Spleen (tissue), 13 donors: ENCODE measurements at places on chromosomes 12 and 14.

GRCh38 chr14:94722397-94722796, 47.5 kb downstream of the GSC start:
- DNase-seq: peak; percentile 11

GRCh38 chr12:54689984-54690383, 41.8 kb upstream of the DCD start:
- no peak for DNase-seq

- peak; percentile 63 for DNase-seq
These were observed 322.9 kb downstream of the ADGRD1 start for GRCh38 chr12:131276501-131277185.

DNA sequence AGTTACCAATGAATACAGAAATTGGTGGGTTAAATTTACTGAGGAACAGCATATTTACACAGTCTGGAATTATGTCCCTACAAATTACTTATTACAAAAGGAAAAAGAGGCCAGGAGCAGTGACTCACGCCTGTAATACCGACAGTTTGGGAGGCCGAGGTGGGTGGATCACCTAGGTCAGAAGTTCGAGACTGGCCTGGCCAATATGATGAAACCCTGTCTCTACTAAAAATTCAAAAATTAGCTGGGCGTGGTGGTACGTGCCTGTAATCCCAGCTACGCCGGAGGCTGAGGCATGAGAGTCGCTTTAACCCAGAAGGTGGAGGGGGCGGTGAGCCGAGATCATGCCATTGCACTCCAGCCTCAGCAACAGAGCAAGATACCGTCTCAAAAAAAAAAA, 52.6 kb downstream of the HECTD1 start:
- no peak for DNase-seq

- no peak for DNase-seq
These were observed 3.1 kb upstream of the ATXN3 start for GRCh38 chr14:92109490-92109889.

GRCh38 chr12:114030451-114030850, 64.3 kb upstream of the RBM19 start:
- DNase-seq: no peak

DNA sequence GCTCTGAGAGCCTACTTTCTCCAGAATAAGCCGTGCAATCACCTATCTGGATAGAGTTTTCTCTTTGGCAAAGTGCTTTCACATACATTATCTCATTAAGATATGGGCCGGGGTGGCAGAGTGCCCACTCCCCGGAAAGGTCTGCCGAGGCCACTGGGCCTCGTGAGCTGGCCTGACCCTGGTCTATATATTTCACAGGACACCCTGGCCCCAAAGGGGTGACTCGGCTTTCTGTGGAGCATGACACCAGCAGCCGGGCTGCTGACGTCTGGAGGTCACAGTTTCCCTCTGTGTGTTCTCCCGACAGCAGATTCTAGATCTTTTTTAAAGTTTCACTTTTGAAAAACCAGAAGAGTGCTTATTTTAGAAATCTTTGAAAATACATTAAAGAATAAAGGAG, 27.9 kb upstream of the ATP2A2 start:
- no peak for DNase-seq

DNA sequence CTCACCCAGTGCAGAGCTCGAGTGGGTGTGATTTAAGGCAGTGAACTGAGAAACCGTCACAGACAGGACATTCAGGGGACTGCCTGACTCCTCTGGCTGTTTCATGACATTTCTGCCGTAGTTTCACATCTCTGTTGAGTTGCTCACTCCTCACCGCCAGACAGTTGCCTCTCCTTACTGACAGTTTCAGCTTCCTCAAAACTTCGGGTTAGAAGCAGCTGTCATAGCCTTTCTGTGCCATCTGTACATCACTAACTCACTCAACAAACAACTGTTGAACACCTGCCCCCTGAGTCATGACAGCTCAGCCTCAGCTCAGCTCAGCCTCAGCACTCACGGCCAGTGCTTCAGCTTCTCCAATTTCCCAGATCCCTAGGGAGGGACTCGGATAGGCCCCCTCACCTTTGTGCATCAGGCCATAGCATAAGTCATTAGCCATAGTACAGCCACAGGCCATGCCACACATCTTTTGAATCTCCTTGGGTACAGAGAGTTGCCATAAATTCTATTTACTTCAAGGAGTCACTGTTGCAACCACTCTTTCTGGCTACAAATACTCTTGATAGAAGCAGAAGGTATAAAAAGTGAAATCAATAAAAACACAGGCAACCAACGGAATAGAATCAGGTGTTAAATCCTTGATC, 6.2 kb upstream of the SLC15A4 start:
- peak; percentile 81 for DNase-seq

DNA sequence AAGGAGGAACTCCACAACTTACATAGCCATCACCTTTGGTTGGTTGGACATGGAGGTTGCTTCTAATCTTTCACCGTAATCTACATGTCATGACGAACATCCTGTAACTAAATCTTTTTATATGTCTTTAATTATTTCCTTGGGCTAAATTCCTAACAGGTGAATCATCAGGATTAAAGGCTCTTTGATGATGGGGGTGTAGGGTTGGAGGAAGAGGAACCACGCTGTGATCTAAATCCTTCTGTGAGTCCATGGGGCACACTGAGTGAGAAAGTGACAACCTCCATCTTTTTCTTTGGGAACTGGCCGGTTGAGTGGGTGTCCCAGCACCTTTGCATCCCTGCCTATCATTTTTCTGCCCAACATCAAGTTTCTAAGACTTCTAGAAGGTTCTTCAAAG, 31.1 kb upstream of the MAP1LC3B2 start:
- DNase-seq: no peak

DNA sequence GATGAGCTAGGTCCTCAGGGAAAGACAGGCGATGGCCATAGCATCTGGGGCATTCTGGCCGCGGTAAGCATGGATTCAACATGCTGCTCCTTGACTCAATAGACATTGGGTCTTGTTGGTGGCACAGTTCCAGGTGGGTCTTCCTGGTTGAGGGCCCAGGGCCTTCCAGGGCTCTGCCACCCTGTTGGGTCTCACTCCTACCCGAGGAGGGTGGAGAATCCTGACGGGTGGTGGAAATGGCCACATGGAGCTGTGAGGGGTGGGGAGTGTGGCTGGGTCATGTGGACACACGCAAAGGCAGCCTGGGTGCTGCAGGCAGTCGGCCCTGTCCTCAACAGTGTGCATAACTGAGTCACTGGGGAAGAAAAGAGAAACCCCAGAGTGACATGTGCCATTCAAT, 148.1 kb downstream of the KIF26A start:
- DNase-seq: peak; percentile 41

- peak; percentile 82 for DNase-seq
These were observed 98.2 kb downstream of the SNAPC1 start for GRCh38 chr14:61860294-61860918.

DNA sequence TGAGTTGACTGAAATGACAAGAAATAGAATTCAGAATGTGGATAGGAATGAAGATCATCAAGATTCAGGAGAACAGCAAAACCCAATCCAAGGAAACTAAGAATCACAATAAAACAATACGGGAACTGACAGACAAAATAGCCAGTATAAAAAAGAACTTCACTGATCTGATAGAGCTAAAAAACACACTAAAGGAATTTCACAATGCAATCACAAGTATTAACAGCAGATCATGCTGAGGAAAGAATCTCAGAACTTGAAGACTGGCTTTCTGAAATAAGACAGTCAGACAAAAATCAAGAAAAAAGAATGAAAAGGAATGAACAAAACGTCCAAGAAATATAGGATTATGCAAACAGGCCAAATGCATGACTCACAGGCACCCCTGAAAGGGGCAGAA, 15.3 kb upstream of the OR5AU1 start:
- no peak for DNase-seq

GRCh38 chr14:53055003-53055402, 98.1 kb downstream of the DDHD1 start:
- no peak for DNase-seq

DNA sequence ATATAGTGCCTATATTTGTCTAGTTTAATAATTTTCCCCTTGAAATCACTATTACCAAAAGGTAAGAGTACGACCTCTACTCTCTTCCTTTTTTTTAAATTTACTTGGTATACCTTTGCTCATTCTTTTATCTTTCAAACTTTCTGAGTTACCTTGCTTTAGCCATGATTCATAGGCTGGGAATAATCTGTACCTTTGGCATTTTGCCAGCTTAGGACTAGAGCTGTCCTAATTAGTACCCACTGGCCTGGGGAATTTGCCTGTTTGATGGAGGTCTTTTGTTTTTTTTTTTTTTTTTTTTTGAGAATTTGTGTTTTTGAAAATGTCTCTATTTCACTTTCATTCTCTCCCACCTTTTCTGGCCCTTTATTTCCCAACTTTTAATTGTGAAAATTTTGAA, 8.7 kb upstream of the SLC4A8 start:
- no peak for DNase-seq

- no peak for DNase-seq
These were observed 74.0 kb downstream of the PCNX1 start for GRCh38 chr14:70981000-70981952.

DNA sequence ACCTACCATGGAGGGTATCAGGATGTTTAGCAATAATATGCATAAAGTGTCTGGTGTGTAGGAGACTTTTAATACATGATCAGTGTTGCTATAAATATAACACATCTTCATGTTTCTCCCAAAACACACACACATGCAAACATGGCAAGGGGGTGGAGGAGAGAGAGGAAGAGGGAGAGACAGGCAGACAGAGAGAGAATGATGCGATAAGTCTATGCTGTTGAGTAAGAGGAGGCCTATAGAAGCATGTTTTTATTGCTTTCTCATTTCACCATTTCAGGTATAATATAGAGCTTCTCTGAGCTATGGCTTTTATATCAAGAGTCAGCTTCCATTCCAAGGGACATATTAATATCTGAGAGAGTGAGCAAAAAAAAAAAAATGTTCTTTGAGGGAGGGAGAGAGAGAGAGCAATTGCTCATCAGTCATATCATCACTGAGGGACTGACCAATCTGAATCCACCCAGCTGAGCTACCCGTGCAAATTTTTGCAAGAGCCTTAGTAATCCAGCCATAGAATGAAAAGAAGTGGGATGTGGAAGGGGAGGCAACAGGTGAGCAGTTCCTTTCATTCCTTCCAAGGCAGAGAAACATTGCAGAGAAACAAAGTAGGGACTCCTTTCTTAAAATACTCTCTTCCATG, 54.8 kb upstream of the RASSF8 start:
- DNase-seq: no peak

DNA sequence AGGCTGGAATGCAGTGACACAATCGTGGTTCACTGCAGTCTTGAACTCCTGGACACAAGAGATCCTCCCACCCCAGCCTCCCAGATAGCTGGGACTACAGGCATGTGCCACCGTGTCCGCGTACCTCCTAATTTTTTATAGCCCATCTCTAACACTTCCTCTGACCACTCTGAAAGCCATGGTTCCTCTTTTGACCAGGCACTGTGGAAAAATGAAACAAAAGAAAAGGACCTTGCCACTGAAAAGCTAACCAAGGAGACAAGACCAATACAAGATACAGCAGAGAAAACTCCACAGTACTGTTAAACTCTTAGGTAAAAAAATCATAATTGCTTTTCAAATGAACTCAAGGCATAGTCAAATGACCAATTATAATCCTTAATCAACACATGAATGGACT, 233.3 kb downstream of the NEDD1 start:
- no peak for DNase-seq

GRCh38 chr14:51780006-51780692, 80.3 kb upstream of the GNG2 start:
- DNase-seq: peak; percentile 83

- DNase-seq: no peak
These were observed 78.5 kb upstream of the EIF5 start for GRCh38 chr14:103255555-103255954.

DNA sequence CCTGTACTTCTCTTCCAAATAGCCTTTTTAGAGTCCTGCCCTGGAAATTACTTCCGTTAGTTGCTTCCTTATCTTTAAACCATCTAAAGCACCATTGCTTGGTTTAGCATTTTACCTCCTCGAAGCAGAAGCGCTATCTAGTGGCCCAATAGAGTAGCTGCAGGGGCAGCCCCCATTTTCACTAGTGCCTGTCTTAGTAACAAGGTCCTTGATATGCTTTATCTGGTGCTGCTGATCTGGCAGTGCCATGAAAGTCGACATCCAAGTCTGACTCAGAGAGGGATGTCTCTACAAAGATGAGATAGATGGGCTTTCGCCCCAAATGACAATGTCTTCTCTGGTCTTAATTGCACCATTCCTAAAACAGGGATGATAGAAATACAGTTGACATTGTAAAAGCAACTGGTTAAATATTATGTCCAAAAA, 25.0 kb upstream of the CIT start:
- DNase-seq: peak; percentile 78

DNA sequence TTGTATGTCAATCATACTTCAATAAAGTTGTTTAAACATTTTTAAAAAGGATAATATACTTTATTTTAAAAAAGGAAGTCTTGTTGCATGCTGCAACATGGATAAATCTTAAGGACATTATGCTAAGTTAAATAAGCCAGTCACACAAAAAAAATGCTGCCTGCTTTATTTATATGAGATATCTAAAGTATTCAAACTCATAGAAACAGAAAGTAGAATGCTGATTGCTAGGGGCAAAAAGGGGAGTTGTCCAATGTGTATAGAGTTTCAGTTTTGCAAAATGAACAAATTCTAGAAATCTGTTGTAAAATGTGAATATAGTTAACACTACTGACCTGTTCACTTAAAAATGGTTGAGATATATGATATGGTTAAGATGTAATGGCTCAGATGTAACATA, 8.7 kb downstream of the KLRC4 start:
- no peak for DNase-seq

- DNase-seq: no peak
These were observed 372.4 kb downstream of the TMTC2 start for GRCh38 chr12:83059107-83059506.

DNA sequence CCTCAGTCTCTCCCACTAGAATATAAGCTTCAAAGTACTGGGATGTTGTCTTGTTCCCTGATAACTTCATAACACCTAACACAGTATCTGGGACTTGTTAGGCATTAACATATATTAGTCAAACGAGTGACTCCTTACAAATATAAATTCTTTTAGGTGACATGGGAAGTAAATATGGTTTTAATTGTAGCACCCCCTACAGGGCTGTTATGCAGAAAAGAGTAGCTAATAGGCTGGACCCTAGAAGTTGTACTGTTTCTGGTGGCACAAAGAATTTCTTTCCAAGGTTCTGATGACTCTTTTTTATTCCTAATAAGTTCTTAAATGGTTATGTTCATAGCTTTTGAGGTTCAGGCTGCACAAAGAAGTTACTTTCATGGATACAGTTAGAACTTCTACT, 29.8 kb downstream of the GPATCH2L start:
- no peak for DNase-seq

DNA sequence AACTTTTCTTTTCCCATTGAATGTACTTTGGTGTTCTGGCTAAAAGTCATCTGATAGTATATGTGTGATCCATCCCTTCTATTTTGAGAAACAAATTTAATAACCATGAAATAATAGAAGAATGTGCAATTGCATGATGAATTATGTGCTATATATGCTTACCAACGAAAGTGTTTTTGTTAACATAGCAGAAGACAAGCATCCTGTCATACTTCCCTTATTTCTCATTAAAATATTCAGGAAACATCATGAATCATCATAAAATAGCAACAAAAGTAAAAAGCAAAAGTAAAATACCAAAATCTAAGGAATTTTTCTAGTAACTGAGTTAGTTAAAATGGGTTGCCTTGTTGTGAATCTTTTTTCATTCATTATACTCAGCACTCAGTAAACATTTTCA, 409.0 kb upstream of the PDE3A start:
- DNase-seq: no peak
